ENCODE measurements at places on chromosomes 12 and 14. TPM values are rescaled to one million over a fixed set of nuclear protein-coding genes. Genes with fewer than 3 reads are reported as not detected.

GRCh38 chr14:85934123-85934885 is 404.4 kb downstream of the FLRT2 start:
- DNase-seq, result peak; percentile 92

DNA sequence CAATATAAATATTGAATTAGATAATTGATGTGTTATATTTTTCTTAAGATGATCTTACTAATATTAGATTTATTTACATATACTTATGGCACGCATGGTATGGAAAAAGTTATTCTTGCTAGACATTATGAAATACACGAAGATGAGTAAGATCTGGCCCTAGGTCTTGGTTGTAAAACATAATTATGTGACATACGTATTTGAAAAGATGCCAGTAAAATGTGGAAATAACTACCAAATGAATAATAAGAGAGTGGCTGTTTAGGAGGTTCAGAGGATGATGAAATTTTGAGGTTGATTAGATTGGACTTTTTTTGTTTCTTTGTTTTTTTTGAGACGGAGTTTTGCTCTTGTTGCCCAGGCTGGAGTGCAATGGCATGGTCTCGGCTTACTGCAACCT is 41.3 kb downstream of the FANCM start:
- DNase-seq, result no peak

- DNase-seq, result peak; percentile 32
Measured at GRCh38 chr14:73743431-73743931, 29.3 kb upstream of the PNMA1 start.

ZDHHC22 gene
- not detected for total RNA-seq

AHSA1 gene
- total RNA-seq, result 66.9 TPM

DNA sequence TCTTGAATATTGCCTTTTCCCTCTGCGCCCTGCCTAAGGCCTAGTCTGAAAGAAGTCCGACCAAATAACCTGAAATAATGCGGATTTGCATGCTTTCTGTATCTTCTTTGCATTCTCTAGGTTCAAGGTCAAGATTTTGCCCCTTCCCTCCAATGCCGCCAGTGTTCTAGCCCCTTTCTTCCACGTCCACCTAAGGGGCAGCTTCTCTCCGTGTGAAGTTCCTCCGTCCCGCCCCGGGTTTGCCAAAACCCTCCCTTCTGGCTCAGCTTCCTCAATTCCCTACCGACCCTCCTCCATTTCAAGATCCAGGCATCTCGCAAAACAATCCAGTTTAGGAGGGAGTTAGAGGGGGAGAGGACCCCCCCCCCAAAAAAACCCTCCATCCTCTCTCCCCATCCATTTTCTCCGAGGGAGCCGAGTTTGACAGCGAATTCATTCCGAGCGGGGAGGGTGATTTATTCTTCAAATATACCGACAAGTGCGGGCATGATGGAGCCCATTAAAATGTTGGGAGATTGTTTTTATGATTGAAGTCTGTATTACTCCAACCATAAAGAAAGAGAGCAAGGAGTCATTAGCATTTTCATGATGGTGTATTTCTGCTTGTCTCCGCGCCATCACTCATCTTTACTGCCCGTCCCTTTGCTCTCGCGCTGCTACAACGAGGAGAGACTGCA is 20.9 kb upstream of the ATP5MC2 start:
- no peak for DNase-seq

DNA sequence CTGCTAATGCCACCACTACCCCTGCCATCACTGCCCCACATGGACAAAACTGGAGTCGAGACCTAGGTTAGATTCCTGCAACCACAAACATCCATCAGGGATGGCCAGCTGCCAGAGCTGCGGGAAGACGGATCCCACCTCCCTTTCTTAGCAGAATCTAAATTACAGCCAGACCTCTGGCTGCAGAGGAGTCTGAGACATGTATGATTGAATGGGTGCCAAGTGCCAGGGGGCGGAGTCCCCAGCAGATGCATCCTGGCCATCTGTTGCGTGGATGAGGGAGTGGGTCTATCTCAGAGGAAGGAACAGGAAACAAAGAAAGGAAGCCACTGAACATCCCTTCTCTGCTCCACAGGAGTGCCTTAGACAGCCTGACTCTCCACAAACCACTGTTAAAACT is 7.1 kb upstream of the OAS2 start:
- DNase-seq, result no peak

DNA sequence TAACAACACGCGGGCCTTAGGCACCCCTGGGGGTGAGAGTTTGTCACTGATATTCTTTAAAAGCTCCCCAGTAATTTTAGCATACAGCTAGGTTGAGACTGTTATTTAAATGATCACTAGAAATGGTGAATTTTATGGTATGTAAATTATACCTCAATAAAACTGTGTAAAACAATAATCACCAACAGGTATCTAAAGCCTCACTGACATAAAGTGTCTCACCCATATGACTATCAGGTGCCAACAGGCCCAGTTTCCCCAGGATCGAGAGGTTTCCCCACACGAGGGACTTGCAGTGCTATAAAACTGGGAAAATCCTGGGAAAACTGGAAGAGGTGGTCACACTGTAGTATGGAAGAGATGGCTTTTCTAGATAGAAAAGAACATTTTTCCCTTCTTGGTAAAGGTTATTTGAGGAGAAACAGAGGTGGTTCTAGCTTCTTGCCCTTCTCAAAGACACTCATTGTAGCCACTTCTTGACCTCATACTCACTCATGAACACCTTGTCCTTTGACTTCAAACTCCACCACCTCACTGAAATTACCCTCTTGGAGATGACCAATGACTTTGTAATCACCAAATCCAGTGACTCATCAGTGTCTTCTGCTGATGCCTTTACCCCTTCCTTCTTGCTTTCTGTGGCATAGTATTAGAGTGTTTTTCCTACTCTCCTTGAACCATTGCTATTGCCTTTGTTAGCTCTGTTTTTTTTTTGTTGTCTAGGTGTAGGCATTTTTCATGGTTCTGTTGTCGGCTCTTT is 24.8 kb upstream of the NUBPL start:
- no peak for DNase-seq

- no peak for DNase-seq
Measured at GRCh38 chr14:91281346-91281745, 36.8 kb upstream of the GPR68 start.

- no peak for DNase-seq
Measured at GRCh38 chr14:90017371-90017770, 44.4 kb upstream of the KCNK13 start.

DNA sequence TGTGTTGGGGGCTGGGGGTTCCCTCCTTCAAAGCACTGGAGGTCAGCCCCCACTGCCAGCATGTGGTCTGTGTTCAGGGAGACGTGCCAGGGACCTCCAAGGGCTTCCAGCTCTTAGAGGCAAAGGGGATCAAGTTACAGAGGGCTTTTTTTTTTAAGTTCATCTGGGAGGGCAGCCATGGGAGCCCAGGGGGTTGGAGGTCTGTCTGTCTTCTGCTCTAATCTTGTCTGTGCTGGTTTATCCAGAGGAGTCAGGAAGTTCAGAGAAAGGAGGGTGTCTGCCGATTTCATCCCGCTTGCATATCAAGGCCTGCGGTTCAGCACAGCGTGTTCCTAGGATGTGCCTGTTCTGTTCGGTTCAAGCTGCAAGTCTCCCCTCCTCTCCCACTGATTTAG is 72.2 kb downstream of the TMEM132C start:
- no peak for DNase-seq

RDH5 gene
- total RNA-seq, result 10.1 TPM

GRCh38 chr14:100904307-100905087 is 975 bp upstream of the RTL1 start:
- DNase-seq, result no peak

DNA sequence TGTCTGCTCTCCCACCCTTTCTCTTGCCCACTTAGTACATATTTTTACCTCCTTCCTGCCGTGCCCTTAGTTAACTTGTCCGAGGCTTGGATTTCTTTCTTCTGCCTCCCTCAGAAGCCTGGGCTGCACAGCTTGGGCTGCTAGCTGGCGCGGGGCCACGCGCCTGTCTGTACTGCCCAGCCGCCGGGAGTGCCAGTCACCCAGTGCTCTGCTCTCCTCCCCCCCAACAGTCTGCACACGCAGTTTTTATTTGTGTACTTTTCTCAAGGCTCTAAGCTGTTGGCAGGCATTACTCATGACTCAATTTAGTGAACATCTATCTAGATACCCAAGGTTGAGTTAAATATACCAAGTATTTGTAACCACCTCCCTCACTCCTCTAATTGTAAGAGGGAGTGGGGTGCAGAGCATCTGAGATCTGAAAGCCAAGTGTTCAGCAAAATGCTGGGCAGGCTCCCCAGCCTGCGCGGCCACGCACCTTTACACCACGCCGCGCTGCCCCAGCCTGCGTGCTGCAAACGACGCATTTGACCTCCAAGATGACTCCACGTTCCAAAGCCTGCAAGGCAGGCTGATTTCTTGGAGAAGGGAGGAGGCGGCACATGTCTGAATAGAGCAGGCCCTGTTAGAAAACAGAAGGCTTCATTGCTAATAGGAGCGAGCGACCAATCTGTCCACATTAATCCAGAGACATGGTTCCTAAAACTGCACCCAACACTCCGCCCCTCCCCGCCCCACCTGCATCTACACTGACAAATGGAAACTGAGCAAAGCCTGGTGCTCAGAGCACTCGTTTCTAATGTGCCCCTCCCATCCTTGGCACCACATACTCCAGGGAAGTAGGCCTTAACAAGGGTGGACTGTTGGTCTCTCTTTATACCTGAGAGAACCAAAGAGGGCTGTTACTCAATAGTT is 18.2 kb upstream of the CACNA2D4 start:
- DNase-seq, result no peak

PLEKHG3 gene
- total RNA-seq, result 31.9 TPM

DNA sequence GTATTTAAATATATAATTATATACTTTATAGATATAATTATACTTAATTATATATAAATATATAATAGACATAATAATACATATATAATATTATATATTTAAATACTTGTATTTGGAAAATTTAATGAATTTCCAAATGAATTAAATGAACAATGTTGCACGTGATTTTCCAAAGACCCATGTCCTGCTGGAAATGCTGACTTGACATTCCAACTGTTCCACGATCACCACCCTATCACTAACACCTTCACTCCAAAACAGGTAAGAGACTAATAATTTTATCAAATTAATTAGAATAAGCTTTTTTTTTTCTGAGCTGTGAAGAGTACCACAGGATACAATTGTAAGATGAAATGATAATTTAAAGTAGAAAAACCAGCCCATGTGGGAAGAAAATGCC is 103.4 kb downstream of the ST8SIA1 start:
- DNase-seq, result no peak

GRCh38 chr12:28497889-28498411 is 307.7 kb downstream of the CCDC91 start:
- no peak for DNase-seq

PMCH gene
- total RNA-seq, result 1.6 TPM

GRCh38 chr14:96648506-96649326 is 146.5 kb downstream of the PAPOLA start:
- DNase-seq, result no peak

GRCh38 chr12:109627633-109628032 is 54.0 kb downstream of the MVK start:
- DNase-seq, result no peak
